Central memory CD4-positive, alpha-beta T cell (primary cell): ENCODE measurements at places on chromosomes 7 and 10.

DNA sequence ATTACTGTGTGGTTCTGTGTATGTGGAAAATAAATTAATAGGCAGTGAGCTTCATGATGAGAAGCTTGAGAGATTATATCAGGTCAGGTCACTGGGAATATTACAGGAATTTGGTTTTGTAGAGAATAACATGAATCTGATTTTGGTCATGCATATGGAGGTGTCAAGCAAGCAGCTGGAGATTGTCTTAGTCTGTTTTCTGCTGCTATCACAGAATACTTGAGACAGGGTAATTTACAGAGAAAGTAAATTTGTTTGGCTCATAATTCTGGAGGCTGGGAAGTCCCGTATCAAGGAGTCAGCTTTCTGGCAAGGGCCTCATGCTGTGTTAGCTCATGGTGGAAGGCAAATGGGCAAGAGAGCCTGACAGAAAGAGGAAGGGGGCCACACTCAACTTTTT, 120.7 kb upstream of the FAM3C start:
- no peak for DNase-seq

GRCh38 chr10:6074489-6075301, 12.5 kb upstream of the IL2RA start:
- no peak for DNase-seq

DNA sequence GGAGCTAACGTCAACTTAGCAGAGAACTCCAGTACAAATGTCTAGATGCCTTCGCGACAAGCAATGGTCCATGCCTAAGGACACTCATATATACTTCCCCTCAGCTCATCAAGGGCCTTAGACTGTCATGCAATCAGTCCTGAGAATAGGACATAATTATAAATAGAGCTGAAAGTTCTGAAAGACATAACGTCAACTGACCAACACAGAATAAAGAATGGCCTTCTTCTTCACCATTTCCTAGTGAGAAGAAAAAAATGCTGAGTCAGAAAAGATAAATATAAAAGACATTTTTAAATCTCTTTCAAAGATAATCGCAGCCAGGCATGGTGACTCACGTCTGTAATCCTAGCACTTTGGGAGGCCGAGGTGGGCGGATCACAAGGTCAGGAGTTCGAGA, 83.2 kb downstream of the ARMH3 start:
- DNase-seq: no peak

- no peak for DNase-seq
Measured at GRCh38 chr7:77157446-77157845, 35.0 kb downstream of the CCDC146 start.

GRCh38 chr10:6211671-6212635, 9.2 kb downstream of the PFKFB3 start:
- DNase-seq: no peak

DNA sequence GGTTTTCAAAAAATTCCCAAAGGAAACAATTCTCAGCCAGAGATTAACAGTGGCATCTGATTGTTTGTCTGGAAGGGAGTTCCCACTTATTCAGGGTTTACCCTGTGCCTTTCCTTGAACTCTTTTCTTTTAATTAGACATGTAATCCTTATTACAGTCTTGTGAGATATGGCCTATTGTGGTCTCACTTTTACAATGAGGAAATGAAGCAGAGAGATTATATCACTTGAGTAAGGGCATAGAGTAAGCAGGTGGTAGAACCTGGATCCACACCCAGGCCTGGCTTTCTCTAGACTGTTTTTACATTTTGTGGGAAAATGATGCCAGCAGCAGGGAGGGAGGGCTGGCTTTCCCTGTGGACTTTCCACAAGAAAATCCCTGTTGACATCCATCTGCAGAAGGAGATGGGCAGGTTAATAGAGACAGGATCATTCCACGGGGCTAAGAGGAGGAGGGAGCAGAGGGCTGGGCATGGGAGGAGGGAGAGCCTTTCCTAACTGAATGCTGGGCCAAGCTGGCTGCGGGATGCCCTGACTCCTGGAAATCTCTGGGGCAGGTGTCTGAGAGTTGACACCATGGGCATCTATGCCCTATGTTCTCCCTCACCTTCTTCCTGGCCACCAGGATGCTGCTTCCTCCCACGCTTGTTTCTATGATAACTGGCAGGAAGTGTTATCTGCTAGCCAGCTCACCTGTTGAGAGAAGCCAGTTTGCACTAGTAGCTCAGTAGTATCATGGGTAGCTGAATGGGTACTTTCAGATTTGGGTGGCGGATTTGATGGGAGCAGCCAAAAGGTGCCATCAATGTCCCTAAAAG, 28.7 kb upstream of the ARHGAP22 start:
- no peak for DNase-seq

DNA sequence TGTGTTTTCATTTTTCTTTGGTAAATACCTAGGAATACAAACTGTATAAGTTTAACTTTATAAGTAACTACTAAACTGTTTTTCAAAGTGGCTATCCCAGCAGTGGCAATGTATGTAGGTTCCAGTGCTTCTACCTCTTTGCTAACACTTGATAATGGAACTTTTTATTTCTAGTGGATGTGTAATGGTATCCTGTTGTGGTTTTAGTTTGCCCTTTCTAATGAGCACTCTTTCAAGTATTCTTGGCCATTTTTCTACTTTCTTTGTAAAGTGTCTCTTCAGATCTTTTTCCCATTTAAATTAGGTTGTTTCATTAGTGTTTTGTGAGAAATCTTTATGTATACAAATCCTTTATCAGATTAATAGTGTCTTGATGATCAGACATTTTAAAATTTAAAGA, 4.6 kb downstream of the KIF20B start:
- DNase-seq: no peak

- no peak for DNase-seq
Measured at GRCh38 chr10:30827531-30828120, 198.1 kb upstream of the LYZL2 start.

GRCh38 chr10:123380491-123381085, 226.4 kb downstream of the BUB3 start:
- DNase-seq: no peak

DNA sequence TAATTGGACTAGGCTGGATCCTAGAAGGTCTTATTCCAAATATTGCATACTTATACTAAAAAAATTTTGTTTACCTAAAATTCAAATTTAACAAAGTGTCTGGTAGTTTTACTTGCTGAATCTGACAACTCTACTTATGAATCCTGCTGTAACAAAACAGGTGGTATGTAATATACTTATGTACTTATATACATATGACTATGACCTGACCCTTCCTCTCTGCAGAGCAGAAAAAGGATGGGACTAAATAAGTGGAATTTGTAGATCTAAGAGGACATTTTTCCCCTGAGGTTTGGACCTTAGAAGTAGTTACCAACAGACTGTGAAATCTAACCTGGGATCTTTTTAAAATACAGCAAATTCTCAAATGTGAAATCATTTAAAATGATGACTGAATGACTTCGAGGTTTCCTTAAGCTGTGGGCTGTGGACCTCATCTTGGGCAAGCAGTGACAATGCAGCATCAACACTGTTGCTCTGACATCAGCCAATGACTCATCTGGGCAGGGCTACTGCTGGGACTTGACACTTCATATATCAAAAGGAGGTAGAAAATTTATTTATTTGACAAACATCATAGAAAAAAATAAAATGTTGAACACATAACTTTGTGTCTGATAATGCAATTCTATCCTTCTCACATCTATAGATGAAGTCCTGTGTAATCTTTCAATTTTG, 73.6 kb downstream of the RELN start:
- no peak for DNase-seq

DNA sequence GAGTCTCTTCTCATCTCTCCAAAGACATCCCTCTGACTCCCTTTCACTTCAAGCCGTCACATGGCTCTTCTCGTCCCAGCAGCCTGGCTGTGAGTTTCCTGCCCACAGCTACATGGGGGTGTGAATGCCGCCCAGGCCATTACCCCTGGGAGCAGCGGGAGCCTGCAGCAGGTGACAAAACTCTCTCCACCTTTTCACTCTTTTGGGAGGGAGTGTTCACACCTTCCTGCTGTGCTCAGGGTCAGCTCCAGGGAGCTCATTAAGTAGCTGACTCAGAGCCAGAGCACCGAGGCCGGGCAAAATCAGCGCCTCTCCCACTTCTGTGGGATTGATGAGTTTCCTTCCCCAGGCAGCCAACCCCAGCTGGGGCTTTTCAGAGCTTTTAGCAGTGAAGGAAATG, 271.3 kb downstream of the TYW1 start:
- DNase-seq: no peak

DNA sequence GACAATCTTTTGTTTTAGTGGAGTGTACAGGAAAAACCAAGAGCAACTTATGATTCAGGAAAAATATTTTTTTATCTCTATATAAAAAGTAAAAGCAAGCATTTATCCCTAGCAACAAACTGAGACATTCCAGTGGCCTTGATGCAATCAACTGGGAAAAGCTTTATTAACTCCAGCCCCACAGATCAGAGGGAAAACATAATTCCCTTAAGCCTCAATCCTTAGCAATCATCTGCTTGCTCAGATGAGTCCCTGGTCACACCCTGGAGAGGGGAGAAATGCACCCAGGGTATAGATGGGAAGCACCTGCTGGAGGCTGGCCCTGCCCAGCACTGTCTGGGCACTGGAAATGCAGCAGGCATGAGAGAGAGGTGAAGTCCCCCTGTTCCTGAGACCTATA, 636.6 kb downstream of the TNS3 start:
- DNase-seq: no peak

- DNase-seq: no peak
Measured at GRCh38 chr10:3720228-3721019, 64.6 kb downstream of the KLF6 start.

GRCh38 chr10:80529604-80530003, 8.1 kb upstream of the SH2D4B start:
- DNase-seq: peak; percentile 57

- no peak for DNase-seq
Measured at GRCh38 chr7:47932016-47932415, 16.2 kb downstream of the PKD1L1 start.

GRCh38 chr7:155491812-155492211, 33.9 kb downstream of the EN2 start:
- no peak for DNase-seq

DNA sequence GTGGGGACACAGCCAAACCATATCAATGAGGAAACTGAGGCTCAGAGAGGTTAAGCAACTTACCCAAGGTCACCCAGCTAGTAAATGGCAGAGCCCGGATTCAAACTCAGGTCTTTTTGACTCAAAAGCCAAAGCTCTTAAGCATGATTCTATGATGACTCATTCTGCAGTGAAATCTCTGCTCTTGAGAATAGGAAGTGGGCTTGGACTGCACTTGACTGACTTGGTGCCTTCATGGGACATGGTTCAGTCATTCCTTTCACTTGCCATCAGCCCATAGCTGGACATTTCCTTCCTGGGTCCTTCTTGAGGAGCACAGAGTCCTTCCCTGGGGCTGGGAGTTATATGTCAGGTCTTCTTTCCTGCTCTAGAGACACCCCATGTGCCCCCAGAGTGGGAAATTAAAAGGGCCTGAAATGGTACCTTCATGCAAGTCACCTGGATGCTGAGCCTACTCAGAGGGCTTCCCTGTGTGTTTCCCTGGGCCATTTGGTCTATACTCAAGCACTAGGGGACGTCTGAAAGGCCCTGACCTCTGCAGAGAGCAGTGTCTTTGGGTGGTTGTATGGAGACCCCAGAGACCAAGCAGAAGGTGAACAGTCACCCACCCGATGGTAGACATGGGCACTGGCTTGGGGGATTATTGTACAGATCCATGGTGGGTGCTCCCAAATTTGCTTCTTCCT, 62.4 kb upstream of the SDK1 start:
- DNase-seq: no peak

DNA sequence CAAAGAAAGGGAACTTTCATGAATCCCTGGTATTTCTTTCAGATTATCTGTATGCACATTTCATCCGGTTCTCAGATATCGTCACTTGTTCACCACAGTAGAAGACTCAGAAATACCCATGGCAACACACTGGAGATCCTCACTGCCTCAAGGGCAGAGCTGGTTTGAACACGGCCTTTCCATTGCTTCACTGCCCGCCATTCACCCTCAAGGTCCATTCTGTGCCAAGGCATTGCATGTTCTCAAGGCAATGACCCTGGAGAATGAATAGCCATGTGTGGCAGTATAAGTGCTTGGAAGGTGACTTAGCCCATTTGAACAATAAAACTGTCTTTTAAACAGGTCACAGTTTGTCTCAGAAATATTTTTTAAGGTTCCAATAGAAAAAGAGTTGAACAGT, 606.5 kb downstream of the IPMK start:
- DNase-seq: no peak

- no peak for DNase-seq
Measured at GRCh38 chr10:79132681-79133381, 64.1 kb downstream of the ZMIZ1 start.

DNA sequence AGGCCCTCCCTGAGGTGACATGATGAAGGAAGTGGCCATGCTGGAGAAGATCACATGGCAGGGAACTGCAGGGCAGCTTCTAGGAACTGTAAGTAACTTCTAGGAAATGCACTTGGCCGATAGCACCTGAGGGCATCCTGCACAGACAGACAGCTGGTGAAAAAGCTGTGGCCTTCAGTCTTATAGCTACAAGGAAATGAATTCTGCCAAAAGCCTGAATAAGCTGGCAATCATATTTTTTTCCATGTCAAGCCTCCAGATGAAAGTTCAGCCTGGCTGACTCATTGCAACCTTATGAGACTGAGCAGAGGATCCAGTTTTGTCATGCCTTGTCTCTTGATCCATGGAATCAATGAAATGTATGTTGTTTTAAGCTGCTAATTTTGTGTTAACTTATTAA, 91.1 kb upstream of the CACNA2D1 start:
- no peak for DNase-seq

GRCh38 chr7:25122373-25122772, 2.7 kb downstream of the CYCS start:
- DNase-seq: no peak

DNA sequence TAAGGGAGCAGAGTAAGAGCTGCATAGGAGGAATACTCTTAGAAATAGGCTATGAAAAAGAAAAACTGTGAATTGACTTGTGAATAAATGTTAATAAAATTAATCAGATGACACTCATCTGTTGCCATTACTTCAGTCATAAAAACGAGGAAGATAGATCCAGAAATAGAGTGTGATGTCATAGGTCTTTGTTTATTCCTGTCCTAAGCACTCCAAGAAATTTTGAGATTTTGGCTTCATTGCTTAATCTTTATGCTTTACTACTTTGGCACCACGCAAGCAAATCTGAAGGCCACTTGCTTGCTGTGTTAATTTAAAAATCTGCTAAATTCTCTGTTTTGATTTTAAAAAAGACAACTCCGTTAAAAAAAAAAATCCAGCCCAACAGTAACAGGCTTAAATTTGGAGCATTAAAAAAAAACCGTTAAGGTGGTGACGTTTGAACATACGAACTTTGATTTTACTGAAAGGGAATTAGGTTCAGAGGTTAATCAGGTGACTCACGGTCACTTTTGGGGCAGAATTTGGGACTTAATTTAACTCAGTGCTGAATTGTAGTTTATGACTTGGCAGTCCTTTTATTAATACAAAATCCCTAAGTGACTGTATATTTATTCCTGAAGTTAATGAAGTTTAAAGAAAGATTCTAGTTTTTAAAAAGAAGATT, 3.4 kb downstream of the IFRD1 start:
- DNase-seq: no peak

DNA sequence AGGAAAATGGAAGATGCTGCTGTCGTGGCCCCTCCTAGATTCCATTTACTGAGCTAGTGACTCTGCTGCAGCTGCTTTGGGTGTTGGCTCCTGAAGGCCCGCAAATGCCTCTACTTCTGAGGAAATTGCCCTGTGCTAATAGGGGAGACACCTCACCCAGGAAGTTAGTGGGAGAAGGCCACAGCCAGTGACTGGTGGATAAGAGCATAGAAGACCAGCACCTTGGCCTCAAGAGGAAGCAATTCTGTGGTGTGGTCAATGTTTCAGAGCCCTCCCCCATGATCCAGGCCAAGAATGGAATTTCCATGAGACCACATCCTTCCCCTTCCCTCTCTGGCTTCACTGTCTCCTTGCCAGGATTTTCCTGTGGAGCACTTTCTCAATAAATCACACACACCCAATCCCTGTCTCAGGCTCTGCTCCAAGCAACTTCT, 25.0 kb upstream of the FZD1 start:
- DNase-seq: no peak
